ENCODE measurements at places on chromosomes 3 and 15. TPM values are rescaled to one million over a fixed set of nuclear protein-coding genes. Genes with fewer than 3 reads are reported as not detected.
A peak's percentile ranks its signal among the peaks of the same experiment; 100 is the strongest.

GRCh38 chr3:39409514-39410136 lies 3.1 kb downstream of the RPSA start:
- H3K36me3 ChIP-seq = no peaks in the 10 kb centered on the region
- no peak overlapping the region for H3K4me3 ChIP-seq
- DNase-seq = no peak
- H3K27me3 ChIP-seq = no peaks in the 10 kb centered on the region
- no peak overlapping the region for H3K27ac ChIP-seq

DNA sequence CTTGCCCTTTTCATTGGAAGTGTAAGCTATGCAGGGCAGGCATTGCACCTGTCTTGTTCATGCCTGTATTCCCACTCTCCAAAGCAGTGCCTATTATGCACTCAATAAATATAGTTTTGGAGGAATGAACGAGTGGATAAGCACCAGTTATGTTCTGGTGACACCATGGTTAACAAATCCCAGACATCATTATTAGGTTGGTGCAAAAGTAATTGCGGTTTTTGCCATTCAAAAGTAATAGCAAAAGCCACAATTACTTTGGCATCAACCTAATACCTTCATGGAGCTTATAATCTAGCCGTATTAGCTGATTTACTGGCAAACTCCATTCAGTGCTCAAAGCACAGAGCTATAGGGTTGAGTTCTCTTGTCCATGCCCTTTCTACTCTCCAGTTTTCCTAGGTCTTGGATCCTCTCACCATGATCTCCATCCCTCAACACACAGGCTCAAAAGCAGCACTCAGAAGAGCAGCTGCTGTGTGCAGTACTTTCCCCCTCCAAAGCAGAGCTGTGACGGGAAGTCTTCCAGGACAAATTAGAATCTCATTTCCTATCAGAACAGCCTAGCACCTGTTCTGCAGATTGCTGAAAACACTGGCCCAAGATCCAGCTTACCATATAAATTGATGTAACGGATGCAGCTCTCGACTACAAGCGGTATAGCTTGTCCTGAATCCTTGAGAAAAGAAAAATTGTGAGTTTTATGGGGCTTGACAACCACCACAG lies 63.2 kb upstream of the RAD18 start:
- H3K27me3 ChIP-seq = no peaks in the 10 kb centered on the region
- H3K4me3 ChIP-seq = no peak overlapping the region
- peaks cover 16% of the 10 kb centered on the region for H3K4me1 ChIP-seq
- H3K36me3 ChIP-seq = no peaks in the 10 kb centered on the region
- no peak for DNase-seq

DNA sequence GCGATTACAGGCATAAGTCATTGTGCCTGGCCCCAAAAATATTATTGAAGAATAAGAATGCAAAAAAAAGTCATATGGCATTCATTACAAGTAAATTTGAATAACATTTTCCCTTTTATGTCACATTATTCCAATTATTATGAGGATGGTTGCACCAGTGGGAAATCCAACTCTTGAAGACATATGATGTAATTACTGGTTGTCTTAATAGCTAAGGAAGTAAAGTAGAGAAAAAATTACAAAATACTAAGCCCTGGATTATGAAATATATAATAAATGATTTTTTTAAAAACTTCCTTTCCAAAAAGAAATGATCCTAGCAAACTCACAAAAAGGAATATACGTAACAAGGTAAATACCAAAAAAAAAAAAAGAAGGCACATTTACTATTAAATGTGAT lies 98.9 kb downstream of the FMN1 start:
- H3K36me3 ChIP-seq = no peaks in the 10 kb centered on the region
- H3K27me3 ChIP-seq = no peaks in the 10 kb centered on the region
- H3K27ac ChIP-seq = no peak overlapping the region
- no peak overlapping the region for H3K4me3 ChIP-seq

GRCh38 chr3:25854214-25854613 lies 64.3 kb downstream of the OXSM start:
- DNase-seq = no peak
- H3K27me3 ChIP-seq = no peaks in the 10 kb centered on the region
- no peaks in the 10 kb centered on the region for H3K4me1 ChIP-seq

FAM81A gene
- 5.1 TPM for total RNA-seq

SOX14 gene
- not detected for total RNA-seq

GRCh38 chr15:39873978-39874377 lies 46.1 kb downstream of the GPR176 start:
- no peaks in the 10 kb centered on the region for H3K4me1 ChIP-seq
- no peak overlapping the region for H3K4me3 ChIP-seq
- H3K36me3 ChIP-seq = no peaks in the 10 kb centered on the region
- DNase-seq = no peak
- no peak overlapping the region for H3K27ac ChIP-seq
- no peaks in the 10 kb centered on the region for H3K27me3 ChIP-seq

DNA sequence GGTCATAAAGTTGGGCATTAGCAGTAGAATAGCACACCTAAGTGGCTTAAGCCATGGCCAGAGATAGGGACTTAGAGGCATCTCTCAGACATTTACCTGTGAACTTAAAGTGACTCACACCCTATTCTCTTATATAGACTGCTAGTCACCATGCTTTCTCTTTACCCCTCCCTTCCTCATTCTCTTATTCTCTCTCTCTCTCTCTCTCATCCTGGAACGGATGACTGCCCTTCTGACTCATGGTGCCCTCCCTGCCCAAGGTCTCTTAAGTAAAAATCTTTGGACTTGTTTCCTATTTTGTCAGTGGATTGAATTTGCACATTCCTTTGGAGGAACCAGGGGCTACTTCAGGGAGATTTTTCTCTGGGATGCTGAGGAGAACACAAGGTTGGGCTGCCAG lies 58.8 kb downstream of the NPAP1 start:
- no peak for DNase-seq
- H3K36me3 ChIP-seq = no peaks in the 10 kb centered on the region
- H3K27me3 ChIP-seq = no peaks in the 10 kb centered on the region
- H3K4me1 ChIP-seq = no peaks in the 10 kb centered on the region
- no peak overlapping the region for H3K27ac ChIP-seq
- H3K4me3 ChIP-seq = no peak overlapping the region

GRCh38 chr3:101979033-101979432 lies 129.7 kb downstream of the NFKBIZ start:
- H3K27ac ChIP-seq = no peak overlapping the region
- H3K36me3 ChIP-seq = no peaks in the 10 kb centered on the region
- no peak overlapping the region for H3K4me3 ChIP-seq
- no peak for DNase-seq
- H3K27me3 ChIP-seq = no peaks in the 10 kb centered on the region
- H3K4me1 ChIP-seq = no peaks in the 10 kb centered on the region

GRCh38 chr3:172518929-172519640 lies 4.1 kb downstream of the TNFSF10 start:
- H3K27me3 ChIP-seq = no peaks in the 10 kb centered on the region
- peaks cover 7% of the 10 kb centered on the region for H3K4me1 ChIP-seq
- no peak overlapping the region for H3K27ac ChIP-seq
- no peaks in the 10 kb centered on the region for H3K36me3 ChIP-seq
- no peak for DNase-seq

- no peaks in the 10 kb centered on the region for H3K36me3 ChIP-seq
- peak overlapping the region; percentile 90 for H3K4me3 ChIP-seq
- peak overlapping the region; percentile 78 for H3K27ac ChIP-seq
- peaks cover 6% of the 10 kb centered on the region for H3K4me1 ChIP-seq
- peak; percentile 62 for DNase-seq
- H3K27me3 ChIP-seq = no peaks in the 10 kb centered on the region
Observed at GRCh38 chr15:41971089-41971894, 1.1 kb downstream of the EHD4 start.

GRCh38 chr3:73314151-73314951 lies 252.9 kb downstream of the EBLN2 start:
- no peak for DNase-seq
- no peaks in the 10 kb centered on the region for H3K27me3 ChIP-seq
- no peaks in the 10 kb centered on the region for H3K36me3 ChIP-seq
- no peak overlapping the region for H3K4me3 ChIP-seq
- H3K27ac ChIP-seq = no peak overlapping the region

CTXND1 gene
- 0.06 TPM for total RNA-seq

DNA sequence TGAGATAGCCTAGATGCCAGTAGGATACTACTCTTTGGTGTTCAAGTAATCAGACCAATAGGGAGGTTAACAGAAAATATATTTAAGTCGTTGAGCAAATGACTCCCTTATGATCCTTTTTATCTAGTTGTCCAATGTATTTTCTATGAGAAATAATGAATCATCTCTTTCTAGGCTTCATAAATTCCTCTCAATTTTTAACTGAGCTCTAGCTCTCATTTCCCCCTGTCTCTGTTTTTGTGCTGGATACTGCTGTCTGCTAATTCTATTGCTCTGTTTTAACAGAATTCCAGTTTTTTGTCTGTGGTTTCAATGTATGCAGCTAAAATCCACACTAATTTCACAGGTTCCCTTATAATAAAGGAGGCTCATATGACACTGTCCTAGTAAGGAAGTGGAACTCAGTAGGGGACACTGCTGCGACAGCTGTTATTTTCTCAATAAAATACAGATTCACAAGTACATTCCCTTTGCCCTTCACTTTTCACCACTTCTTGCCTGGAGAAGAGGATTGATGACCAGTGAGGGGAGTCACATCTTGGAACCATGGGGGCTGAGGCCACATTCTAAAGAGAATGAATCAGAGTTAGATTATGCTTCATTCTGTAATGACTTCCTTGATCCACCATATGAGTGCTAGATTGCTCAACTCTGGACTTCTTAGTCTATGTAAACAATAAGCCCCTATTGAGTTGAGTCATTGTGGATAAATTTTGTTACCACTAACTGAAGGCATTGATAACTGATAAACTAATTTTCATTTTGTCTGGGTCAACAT lies 558.7 kb upstream of the KCNMB2 start:
- H3K27me3 ChIP-seq = no peaks in the 10 kb centered on the region
- no peaks in the 10 kb centered on the region for H3K36me3 ChIP-seq
- no peak for DNase-seq
- no peak overlapping the region for H3K4me3 ChIP-seq

DNA sequence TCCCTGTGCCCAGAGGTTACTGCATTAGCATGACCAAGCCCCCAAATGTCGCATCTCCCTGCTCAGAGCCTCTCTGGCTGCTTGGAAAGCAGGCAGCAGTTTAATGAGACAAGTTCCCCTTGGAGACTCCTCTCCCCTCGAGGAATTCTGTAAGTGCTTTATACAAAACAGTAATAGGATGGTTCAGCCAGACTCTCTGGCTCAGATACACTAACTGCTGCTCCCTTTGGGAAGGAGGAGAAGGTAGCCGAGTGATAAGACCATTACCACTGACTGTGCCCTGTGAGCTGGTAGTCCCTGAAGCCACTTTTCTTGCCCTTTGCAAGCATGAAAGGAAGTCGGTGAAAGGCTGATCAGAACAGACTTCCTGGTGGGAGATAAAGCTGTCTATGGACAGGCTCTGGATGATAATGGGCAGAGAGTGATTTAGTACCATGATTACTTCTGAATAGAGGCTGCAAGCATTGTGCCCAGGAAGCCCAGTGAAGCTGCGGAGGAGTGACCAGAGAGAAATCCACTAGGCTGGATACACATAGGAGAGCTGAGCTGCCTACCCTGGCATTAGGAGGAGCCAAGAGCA lies 100.8 kb downstream of the SEMA6D start:
- no peak overlapping the region for H3K4me3 ChIP-seq
- H3K36me3 ChIP-seq = no peaks in the 10 kb centered on the region
- H3K27ac ChIP-seq = no peak overlapping the region
- no peaks in the 10 kb centered on the region for H3K4me1 ChIP-seq

RNF7 gene
- 69.9 TPM for total RNA-seq

DNA sequence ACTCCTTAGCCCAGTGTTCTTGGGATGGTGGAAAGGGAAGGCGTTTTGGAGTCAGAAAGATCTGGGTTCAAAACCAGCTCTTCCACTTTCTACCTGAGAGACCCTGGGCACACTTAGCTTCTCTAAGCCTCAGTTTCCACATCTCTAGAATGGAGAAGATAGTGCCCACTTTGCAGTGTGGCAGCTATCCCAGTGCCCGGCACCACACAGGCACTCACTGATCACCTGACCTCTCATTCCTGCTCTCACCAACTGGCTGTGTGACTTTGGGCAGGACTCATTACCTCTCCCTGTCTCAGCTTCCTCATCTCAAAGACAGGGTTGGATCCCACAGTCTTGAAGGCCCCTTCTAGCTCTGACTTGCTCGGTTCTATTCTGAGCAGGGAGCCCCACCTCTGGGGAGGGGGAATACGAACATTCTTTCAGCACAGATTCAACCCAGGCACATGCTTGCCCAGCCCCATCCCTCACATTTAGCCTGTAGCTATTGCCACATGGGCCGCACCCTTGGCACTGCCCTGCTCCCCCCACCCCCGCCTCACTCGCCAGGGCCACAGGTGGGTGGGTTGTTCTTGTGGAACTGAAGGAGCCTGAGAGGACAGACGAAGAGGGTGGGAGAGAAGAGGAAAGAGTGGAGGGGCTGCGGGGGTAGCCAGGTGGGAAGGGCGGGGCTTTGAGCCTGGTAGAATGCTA lies 39.2 kb downstream of the EPHB3 start:
- H3K4me3 ChIP-seq = no peak overlapping the region
- no peak overlapping the region for H3K27ac ChIP-seq
- peaks cover 35% of the 10 kb centered on the region for H3K4me1 ChIP-seq
- DNase-seq = no peak

DNA sequence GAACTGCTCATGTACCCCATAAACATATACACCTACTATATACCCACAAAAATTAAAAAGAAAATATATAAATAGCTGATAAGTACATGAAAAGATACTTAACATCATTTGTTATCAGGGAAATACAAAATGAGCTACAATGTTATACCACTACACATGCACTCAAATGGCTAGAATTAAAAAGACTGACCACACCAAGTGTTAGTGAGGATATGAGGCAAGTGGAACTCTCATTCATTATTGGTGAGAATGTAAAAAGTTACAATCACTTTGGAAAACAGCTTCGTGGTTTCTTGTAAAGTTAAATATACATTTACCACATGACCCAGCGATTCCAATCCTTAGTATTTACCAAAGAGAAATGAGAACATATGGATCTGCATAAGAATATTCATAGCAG lies 26.5 kb downstream of the EOMES start:
- no peak overlapping the region for H3K4me3 ChIP-seq
- H3K27me3 ChIP-seq = no peaks in the 10 kb centered on the region
- DNase-seq = no peak
- no peaks in the 10 kb centered on the region for H3K4me1 ChIP-seq
- H3K27ac ChIP-seq = no peak overlapping the region

GRCh38 chr3:145943952-145944351 lies 217.0 kb downstream of the PLOD2 start:
- H3K27ac ChIP-seq = no peak overlapping the region
- DNase-seq = no peak
- no peak overlapping the region for H3K4me3 ChIP-seq
- H3K27me3 ChIP-seq = no peaks in the 10 kb centered on the region
- no peaks in the 10 kb centered on the region for H3K36me3 ChIP-seq
- no peaks in the 10 kb centered on the region for H3K4me1 ChIP-seq

OCA2 gene
- total RNA-seq = 4.5 TPM

DNA sequence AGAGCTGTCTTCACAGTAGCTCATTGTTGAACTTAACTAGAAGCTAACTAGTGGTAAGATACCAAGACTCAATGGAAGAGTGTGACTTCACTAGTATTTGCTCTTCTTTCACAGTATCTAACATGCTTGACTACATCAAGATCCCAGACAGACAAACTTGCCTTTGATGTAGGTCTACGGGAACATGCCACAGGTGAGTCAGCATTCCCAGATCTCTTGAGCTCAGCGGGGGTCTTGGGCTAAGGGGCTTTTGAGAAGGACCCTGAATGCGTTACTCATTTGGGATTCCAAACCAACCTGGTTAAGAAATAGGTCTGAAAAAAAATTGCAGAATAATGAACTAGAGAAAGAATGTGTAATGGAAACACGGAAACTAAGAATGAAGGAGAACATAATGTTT lies 222.4 kb downstream of the RYR3 start:
- no peaks in the 10 kb centered on the region for H3K27me3 ChIP-seq
- no peak overlapping the region for H3K4me3 ChIP-seq
- DNase-seq = no peak
- no peaks in the 10 kb centered on the region for H3K36me3 ChIP-seq
- no peak overlapping the region for H3K27ac ChIP-seq
- no peaks in the 10 kb centered on the region for H3K4me1 ChIP-seq
